ENCODE measurements at places on chromosomes 4 and X.

DNA sequence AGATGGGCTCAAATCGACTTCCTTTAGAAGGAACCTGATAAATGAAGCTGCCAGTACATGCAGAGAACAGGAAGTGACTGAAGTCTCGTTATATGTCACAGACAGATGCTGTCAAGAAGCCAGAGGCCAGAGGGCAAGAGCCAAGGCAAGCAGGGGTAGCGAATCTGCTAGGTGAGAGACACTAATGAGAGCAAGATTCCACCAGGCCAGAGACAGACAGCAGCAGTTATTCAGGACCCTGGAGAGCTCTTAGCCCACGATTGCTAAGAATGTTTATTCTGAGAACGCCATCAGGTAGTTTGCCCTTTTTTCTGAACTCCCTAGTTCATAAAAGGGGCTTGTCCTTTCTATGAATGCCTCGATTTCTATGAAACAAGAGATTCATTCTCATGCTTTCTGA is 73.7 kb downstream of the BEND2 start:
- no peak for DNase-seq

GRCh38 chr4:98359646-98360045 is 98.5 kb downstream of the RAP1GDS1 start:
- no peak for DNase-seq

- no peak for DNase-seq
Measured at GRCh38 chr4:24321131-24321530, 263.2 kb downstream of the DHX15 start.

DNA sequence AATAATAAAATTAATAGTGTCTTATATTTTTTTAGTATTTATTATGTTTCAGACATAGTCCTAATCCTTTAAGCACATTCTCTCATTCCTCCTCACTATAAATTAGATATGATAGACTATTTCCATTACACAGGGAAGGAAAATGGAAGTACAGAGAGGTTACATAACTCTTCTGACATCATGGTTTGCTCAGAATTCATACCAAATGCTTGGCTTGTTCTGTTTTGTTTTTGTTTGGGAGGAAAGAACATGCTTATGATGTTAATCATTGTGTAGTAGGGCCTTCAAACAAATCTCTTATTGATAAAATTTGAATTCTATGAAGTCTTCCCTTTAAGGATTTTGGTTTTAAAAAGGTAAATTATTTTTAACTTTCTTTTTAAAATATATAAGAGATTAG is 59.5 kb downstream of the RXFP1 start:
- DNase-seq, result no peak

DNA sequence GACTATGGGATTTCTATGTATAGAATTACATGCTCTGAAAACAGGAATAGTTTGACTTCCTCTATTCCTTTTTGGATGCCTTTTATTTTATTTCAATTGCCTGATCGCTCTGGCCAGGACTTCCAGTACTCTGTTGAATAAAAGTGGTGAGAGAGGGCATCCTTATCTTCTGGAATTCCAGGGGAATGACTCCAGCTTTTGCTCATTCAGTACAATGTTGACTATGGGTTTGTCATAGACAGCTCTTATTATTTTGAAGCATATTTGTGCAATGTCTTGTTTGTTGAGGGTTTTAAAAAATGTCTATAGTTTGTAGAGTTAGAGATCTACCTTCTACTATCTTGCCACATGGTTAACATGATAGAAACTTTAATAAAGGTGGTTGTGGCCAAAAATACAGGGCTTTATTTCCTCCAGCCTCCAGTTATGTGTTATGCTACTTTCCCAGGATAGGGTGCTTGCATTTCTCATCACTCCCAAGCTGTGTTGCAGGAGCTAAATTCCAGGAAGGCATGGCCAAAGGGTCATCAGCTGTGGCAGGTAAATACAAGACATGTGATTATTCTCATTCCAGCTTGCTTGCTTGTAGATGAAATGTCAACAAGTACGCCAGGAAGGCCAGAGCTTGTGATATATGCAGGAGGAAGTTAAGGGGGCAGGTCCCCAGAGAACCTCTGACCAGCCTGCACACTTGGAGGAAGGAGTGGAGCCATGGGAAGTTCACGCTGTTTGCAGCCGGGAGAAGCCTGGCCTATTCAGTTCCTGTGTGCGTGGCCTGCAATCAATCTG is 142.4 kb upstream of the CPXCR1 start:
- DNase-seq, result no peak

Measured in activated gamma-delta T cell (primary cell).